ENCODE measurements at places on chromosomes 7 and 10.

GRCh38 chr10:72086466-72087391 is 1.6 kb downstream of the SPOCK2 start:
- no peak for DNase-seq

GRCh38 chr7:116671111-116671510 is 885 bp upstream of the MET start:
- DNase-seq, result no peak

DNA sequence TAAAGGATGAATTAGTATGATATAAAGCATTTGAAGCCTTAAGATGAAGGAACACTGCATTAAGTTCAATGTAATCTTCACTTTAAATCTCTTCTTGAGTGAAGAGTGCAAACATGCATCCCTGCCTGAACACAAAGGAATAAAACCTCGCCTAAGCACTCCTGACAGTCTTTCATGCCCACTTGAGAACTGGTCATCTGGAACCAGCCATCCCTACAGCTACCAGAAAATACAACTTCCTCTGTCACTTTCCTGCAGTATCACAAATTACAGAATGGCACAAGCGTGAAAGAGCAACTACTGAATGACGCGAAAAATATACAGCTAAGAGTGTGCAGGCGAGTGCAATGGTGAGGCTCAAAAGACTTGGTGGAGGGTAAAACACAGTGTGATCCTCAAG is 1079.9 kb downstream of the CNTNAP2 start:
- DNase-seq, result no peak

DNA sequence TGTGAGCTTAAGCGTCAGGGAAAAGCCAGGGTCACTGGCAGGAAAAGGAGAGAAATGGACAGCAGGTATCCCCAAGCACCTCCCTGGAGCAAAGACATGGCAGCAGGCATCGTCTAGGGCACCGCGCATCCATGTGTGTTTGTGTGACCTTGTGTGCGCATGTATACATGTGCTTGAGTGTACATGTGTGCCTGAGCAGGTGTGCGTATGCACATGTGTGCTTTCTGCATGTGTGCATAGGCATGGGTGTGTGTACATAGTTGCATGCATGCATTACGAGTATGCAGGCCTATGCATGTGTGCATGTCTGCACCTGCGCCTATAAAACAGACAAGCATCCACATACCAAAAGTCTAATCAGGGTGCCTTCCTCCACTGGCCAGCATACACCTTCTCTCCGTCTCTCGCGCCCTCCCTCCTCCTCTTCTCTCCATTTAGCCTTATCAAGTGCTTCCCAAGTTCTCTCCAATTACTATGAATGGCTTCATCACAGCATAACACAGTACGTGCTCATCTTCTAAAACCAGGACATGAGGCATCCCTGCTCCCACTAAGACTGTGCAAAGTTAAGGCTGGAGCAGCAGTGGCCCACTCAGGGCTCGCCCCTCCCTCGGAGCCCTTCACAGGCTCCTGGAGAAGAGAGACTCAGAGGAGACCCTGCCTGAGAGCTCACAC is 30.6 kb downstream of the RASGEF1A start:
- no peak for DNase-seq

DNA sequence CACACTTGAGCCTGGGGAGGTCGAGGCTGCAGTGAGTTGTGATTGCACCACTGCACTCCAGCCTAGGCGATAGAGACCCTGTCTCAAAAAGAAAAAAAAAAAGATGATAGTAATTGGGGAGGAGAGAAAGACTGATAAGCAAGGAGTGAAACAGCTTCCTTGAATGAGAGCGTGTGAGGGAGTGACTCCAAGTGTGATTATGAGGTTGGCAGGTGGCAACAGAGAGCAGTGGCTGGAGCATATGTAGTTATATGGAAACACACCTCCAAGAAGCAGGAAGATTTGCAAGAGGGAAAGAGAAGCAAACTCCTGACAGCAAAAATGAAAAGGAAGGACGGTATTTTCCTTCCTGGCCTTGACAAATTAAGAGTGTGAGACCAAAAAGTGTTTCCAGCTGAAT is 50.4 kb downstream of the VKORC1L1 start:
- DNase-seq, result no peak
